ENCODE measurements at places on chromosomes 1 and 21. TPM values are rescaled to one million over a fixed set of nuclear protein-coding genes. Genes with fewer than 3 reads are reported as not detected.
A peak's percentile ranks its signal among the peaks of the same experiment; 100 is the strongest.

Gene RGS8
- total RNA-seq, result not detected

DNA sequence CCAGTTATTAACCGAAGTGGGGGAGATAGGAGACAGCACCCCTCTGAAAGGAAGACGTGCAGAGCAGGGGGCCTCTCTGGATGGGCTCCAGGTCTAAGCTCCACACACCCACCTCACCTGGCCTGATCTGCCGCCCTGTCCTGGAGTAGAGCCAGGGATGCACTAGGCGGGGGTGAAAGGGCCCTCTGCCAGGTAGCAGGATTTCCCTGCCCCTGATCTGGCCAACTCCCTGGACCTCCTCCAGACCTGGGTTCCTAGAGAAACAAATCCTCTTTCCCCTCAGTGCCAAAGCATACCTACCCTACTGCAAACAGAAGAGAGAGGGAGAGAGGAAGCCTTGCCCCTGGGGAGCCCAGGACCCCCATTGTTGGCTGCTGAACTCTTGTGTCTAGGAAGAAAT, 2.0 kb downstream of the CRABP2 start:
- DNase-seq, result no peak

- no peak for DNase-seq
These were observed 14.0 kb downstream of the ATP5PO start for GRCh38 chr21:33901412-33902288.

GRCh38 chr1:61130338-61131000, 48.1 kb downstream of the NFIA start:
- DNase-seq, result no peak

DNA sequence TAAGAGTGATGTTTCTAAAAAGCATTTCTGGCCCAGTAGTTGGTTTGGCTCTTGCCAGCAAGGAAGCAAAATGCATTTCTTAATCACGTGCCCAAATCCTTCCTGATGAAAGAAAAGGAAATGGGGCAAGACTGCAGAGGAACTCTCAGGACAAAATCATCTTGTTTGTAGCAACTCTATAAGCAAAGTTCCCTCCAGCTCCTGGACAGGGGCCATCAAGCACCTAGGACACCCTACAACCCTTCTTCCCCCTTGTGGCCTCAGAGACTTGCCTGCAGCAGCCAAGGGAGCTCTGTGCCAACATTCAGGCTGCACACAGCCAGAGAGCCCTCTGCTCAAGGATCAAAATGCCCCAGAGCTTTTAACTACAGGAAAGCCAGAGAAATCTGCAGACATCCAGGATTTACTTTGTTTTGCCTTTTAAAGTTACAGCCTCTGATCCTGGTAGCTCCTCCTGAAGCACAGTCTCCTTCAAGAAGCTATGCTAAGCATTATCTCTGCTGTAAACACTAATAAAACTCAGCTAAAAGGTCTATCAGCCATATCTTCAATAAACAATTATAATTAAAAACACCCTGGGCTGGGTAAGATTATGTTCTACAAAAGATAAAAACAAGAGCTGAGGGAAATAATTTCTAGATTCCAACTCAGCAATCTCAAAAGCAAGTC, 105.0 kb downstream of the KIAA0319L start:
- DNase-seq, result no peak

GRCh38 chr1:32073299-32074229, 825 bp downstream of the TMEM39B start:
- no peak for DNase-seq

Gene PTCH2
- total RNA-seq, result 0.94 TPM

GRCh38 chr1:67174716-67175284, 8.5 kb downstream of the IL23R start:
- DNase-seq, result no peak

- DNase-seq, result no peak
These were observed 14.6 kb downstream of the TENT5C start for GRCh38 chr1:117620440-117620839.

Gene DCLRE1B
- 7.0 TPM for total RNA-seq

DNA sequence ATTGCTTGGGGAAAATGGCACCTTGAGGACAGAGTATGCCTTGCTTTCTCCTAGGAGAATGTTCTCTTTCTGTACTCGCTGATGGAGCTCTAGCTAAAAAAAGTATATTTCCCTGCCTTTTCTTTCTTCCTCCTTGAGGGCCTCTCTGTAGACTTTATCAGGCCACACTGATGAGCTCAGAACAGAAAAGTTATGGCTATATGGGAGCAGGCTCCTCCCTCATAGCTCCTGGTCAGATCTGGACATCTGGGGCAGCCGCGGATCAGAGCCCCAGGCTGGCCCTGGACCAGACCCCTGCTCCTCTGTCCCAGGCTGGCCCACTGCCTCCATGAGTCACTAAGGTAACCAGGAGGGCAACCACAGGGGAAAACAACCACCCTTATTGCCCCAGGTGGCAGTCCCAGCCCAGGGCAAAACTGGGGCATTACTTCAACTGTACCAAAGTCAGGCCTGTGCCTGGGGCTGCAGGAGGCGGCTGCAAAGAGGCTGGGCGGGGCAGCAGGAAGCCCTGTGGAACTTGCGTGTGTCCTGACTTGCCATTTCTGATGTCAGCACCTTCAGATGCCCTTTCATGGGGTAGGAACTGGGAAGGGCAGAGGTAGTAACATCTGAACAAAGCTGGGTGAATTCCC, 26.3 kb upstream of the ZNF648 start:
- no peak for DNase-seq

DNA sequence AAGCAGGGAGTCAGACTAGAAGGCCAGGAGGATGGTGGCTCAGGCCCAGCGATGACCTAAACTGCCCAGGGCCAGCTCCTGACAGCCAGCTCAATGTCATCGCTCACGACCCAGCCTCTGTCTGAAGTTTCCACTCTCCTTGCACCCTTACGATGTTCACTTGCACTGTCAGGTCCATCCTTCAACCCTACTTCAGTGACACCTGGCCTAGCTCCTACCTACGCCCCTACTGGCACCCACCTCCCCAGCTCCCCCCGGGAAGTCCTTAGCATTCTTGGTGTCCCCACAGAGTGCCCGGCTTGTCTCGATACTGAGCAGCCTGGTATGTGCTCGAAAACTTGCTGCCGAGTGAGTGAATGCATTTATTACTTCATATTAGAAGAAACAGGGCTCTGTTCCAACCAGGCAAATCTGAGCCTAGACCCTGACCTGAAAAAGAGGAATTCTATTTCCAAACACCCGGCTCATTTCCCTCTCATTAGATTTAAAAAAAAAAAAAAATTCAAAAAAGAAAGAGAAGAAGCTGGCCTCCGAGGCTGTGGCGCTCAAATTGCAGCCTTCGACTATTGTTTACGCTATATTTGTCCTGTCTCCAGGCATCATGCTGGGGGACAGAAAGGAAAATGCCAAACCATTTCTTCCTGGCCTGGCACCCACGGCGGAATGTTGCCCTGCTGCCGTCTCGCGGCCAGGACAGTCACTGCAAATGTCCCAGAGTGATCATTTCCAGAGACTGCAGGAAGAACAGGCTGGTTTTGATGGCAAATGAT, 29.8 kb upstream of the LRRC38 start:
- no peak for DNase-seq

DNA sequence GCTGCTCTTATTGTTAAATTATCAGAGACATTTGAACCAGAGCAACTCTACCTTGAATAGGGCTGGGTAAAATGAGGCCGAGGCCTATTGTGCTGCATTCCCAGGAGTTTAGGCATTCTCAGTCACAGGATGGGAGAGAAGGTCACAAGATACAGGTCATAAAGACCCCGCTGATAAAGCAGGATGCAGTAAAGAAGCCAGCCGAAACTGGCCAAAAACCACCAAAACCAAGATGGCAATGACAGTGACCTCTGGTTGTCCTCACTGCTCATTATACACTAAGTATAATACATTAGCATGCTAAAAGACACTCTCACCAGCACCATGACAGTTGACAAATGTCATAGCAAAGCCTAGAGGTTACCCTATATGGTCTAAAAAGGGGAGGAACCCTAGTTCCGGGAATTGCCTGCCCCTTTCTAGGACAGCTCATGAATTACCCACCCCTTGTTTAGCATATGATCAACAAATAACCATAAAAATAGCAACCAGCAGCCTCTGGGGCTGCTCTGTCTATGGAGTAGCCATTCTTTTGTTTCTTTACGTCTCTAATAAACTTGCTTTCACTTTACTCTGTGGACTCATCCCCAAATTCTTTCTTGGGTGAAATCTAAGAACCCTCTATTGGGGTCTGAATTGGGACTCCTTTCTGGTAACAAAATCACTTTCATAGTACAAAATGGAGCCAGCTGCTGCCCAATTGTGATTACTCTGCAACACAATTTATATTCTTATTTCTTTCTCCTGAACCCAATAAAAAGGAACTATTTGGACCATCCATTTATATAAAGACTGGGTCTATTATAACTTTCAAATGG, 179.6 kb downstream of the TGFBR3 start:
- peak; percentile 19 for DNase-seq

- no peak for DNase-seq
These were observed 194.6 kb downstream of the SLC45A1 start for GRCh38 chr1:8512504-8512903.

DNA sequence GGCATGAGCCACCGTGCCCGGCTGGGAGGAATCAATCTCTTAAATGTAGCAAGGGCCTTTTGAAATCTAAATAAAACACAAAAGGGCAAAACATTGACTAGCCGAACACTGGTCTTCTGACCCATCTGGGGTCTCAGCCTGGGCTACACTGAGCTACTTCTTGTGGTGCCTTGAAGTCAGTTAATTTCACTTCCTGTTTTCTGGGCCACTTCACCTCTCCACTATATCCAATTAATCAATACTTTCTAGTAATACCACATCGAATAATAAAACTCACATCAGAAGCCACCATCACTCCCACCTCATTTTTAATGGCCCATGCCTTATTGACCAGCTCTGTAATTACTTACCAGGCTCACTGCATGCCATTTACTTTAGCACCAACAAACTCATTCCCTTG, 138.0 kb upstream of the SAMSN1 start:
- no peak for DNase-seq

Gene JAK1
- total RNA-seq, result 333 TPM

Gene MTARC1
- total RNA-seq, result not detected

GRCh38 chr1:201180901-201181300, 9.7 kb upstream of the IGFN1 start:
- DNase-seq, result no peak

Gene DHX9
- 292 TPM for total RNA-seq

- no peak for DNase-seq
These were observed at the start of gene NTNG1 for GRCh38 chr1:107140703-107141490. TSS of gene NTNG1 (plus strand) at chr1:107141039.

Gene FCN3
- total RNA-seq, result not detected

DNA sequence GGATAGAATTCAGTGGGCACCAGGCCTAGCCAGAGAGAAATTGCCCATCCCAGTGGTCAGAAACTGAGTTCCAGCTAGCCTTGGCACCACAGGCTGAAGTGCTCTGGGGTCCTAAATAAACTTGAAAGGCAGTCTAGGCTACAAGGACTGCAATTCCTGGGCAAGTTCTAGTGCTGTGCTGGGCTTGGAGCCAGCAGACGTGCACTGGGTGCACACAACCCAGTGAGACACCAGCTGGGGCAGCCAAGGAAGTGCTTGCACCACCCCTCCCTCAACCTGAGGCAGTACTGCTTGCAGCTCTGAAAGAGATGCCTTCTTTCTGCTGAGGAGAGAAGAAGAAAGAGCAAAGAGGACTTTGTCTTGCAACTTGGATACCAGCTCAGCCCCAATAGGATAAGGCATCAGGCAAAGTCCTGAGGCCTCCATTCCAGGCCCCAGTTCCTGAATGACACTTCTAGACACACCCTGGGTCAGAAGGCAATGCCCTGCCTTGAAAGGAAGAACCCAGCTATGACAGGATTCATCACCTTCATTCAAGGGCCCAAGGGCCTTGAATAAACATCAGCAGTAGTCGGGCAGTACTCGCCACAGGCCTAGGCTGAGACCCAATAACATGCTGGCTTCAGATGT, 55.1 kb downstream of the OVGP1 start:
- no peak for DNase-seq

Gene MSTO1
- 46.0 TPM for total RNA-seq

DNA sequence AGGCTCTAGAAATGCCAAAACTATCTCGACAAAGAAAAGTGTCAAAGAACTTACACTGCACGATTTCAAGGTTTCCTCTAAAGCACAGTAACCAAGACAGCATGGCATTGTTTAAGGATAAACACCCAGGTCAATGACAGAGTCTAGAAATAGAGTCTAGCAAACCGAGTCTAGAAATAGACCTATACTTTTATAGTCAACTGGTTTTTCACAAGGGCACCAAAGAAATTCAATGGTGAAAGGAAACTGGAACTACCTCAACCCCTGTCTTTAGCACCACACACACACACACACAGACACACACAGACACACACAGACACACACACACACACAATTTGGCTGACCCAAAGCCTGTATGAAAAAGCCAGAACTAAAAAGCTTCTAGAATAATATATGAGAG, 67.1 kb upstream of the PGBD5 start:
- DNase-seq, result no peak

Gene FASLG
- 0.81 TPM for total RNA-seq

DNA sequence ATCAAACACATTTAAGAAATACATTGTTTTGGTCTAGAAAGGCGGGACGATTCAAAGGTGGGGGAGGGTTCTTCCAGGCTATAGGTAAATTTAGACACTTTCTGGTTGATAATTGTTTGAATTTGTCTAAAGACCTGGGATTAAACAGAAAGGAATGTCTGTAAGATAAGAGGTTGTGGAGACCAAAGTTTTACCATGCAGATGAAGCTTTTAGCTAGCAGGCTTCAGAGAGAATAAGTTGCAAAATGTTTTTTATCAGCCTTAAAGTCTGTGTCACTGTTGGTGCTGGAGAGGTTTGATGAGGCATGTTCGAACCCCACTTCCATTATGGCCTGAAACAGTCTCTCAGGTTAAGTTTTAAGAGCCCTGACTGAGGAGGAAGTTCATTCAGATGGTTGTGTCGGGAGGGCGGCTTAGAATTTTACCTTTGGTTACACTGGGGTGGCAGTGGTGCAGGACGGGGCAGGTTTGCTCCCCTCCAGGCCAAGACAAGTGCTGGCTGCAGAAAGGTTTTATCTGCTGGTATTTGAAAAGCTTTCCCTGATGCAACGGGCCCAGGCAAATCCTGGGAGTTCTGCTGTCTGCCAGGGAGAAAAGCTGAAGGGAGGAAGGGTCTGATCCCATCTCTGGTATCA, 16.0 kb upstream of the SLC2A5 start:
- no peak for DNase-seq

- no peak for DNase-seq
These were observed 3.0 kb downstream of the OLFM3 start for GRCh38 chr1:101993710-101994109.

Gene CYP4Z1
- not detected for total RNA-seq

Gene WLS
- not detected for total RNA-seq

Gene NOS1AP
- total RNA-seq, result not detected

GRCh38 chr21:42537106-42537742, 23.6 kb downstream of the SLC37A1 start:
- no peak for DNase-seq

Gene AGO4
- total RNA-seq, result 12.7 TPM

Gene SPRR5
- total RNA-seq, result not detected

GRCh38 chr1:32818804-32819541, 1.5 kb downstream of the S100PBP start:
- DNase-seq, result peak; percentile 8

DNA sequence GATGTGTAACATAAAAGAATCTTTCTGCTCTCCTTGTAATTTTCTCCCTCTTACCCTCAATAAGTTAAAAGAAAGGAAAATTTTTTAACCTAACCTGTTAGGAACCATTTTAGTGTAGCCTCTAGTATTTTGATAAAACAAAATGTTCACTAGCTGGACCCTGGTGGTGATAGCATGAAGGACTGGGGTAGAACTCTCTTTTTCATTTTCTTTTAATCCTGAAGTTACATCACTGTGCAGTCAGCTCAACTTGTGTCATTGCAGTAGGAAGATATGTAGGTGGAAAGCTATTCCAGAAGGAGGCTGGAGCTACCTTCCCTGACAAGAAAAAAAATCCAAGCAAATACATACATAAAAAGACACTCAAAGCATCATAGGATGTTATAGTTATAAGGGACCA, 39.3 kb downstream of the NFIA start:
- no peak for DNase-seq

Data from CD4-positive, CD25-positive, alpha-beta regulatory T cell (primary cell).